ENCODE measurements at places on chromosomes 4 and X.

- DNase-seq, result no peak
Observed at GRCh38 chr4:109930464-109930863, 17.8 kb downstream of the EGF start.

GRCh38 chrX:152895724-152896420, 2.0 kb upstream of the ZNF185 start:
- peak; percentile 36 for DNase-seq

DNA sequence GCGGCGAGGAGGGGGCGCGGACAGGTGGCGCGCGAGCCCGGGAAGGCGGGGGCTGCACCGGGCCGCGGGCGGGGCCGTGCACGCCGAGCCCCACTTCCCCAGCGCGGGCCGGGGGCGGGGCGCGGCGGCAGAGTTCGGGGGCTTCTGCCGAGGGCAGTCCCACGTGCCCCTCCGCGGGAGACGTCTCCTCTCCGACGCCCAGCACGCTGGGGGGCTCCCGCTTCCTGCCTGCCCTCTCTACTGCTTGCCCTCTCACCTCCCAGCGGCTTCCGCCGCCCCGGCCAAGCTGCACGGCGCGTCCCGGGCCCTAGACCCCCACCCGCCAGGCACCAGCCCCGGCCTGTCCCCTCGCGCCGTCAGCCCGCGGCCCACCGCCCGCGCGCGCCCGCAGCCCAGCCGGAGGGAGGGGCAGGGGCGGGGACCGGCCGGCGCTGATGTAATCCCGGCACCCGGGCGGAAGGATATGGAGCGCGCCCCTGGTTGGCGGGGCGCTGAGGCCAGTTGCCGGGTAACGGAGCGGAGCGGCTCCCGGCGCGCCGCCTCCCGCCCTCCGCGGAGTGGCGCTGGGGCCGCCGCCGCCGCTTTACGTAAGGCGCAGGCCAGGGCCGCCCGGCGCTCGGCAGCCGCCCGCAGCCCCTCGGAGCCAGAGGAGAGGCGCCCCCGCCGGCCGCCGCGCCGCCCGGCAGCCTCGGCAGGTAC, at the start of gene KIAA0232:
Gene KIAA0232, plus strand, starts transcription at position 581 of the 699 bp plus-strand sequence. CDS start 41,727 bp downstream, outside the sequence.
- peak; percentile 47 for DNase-seq

DNA sequence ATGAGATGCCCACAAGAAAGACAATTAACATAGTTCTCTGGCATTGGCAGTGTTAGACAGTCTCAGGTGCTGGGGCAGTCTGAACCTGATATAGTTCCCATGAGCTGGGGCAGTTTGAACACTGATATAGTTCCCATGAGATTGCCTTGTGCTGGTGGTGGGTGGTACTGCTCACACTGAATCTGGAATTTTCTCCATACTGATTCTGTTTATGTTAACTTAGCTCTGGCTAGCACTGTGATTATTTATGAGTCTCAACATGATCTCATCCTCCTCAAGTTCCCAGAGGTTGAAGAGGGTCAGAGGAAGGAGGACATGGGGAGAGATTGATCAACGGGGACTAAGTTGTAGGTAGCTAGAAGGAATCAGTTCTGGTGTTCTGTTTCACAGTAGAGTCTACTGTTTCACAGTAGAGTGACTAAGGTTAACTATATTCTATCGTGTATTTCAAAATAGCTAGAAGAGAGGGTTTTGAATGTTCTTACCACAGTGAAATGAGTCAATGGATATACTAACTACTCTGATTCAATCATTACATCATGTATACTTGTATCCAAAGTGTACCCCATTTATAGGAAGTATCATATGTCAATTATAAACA, 379.9 kb downstream of the ADAM29 start:
- peak; percentile 67 for DNase-seq

DNA sequence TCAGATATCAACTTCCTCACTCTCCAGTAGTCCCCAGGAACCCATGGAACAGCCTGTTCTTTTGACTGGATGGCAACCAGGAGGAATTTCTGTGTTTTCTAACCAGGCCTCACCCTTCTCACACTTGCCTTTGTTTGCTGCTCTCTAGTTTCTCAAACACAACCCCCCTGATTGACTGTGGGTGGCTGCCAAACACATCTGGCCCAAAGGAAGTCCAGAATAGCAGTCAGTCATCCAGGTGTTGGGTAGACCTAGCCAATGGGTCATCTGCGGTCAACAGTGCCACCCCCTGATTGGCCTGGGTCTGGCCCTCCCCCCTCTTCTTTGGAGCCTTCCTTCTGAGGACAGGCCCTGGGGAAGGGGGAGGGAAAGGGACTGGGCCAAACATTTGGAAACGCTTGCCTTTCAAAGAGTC, 53.7 kb downstream of the MSX1 start:
- no peak for DNase-seq
